ENCODE measurements at places on chromosomes 6 and 20. TPM values are rescaled to one million over a fixed set of nuclear protein-coding genes. Genes with fewer than 3 reads are reported as not detected.

Gene TMEM170B
- 0.86 TPM for total RNA-seq

Gene C6orf163
- 0.44 TPM for total RNA-seq

Gene TBXT
- total RNA-seq: not detected

Gene PRPH2
- total RNA-seq: not detected

Gene BPI
- not detected for total RNA-seq

Gene C6orf118
- 0.34 TPM for total RNA-seq

Gene EDEM2
- 53.1 TPM for total RNA-seq

Gene IL17A
- not detected for total RNA-seq

Gene STMND1
- total RNA-seq: not detected

Gene STMN3
- total RNA-seq: 10.4 TPM

Gene FOXA2
- 13.0 TPM for total RNA-seq

Gene SCUBE3
- 0.07 TPM for total RNA-seq

All from A549 treated with ZK216348 at 1 μM for 4 hours (cell line).